Activated CD4-positive, alpha-beta memory T cell treated with anti-CD3 and anti-CD28 coated beads for 36 hours (primary cell): ENCODE measurements at places on chromosomes 5 and 9. TPM values are rescaled to one million over a fixed set of nuclear protein-coding genes. Genes with fewer than 3 reads are reported as not detected.

Gene C5orf52
- total RNA-seq = not detected

Gene TMEM141
- 42.3 TPM for total RNA-seq

Gene PCDHA11
- not detected for total RNA-seq

Gene SLF1
- total RNA-seq = 15.9 TPM
